ENCODE measurements at places on chromosomes 5 and 9. TPM values are rescaled to one million over a fixed set of nuclear protein-coding genes. Genes with fewer than 3 reads are reported as not detected.

EDIL3 gene
- total RNA-seq = 0.26 TPM

FUT7 gene
- total RNA-seq = not detected

RABEPK gene
- total RNA-seq = 29.1 TPM

YTHDC2 gene
- total RNA-seq = 21.5 TPM

SPATA31E1 gene
- total RNA-seq = not detected

IL13 gene
- not detected for total RNA-seq

TMEM174 gene
- not detected for total RNA-seq

HTR1A gene
- total RNA-seq = not detected

TAS2R1 gene
- not detected for total RNA-seq
